Thoracic aorta (tissue), 2 donors: ENCODE measurements at places on chromosomes 7 and 10. TPM values are rescaled to one million over a fixed set of nuclear protein-coding genes. Genes with fewer than 3 reads are reported as not detected.

DNA sequence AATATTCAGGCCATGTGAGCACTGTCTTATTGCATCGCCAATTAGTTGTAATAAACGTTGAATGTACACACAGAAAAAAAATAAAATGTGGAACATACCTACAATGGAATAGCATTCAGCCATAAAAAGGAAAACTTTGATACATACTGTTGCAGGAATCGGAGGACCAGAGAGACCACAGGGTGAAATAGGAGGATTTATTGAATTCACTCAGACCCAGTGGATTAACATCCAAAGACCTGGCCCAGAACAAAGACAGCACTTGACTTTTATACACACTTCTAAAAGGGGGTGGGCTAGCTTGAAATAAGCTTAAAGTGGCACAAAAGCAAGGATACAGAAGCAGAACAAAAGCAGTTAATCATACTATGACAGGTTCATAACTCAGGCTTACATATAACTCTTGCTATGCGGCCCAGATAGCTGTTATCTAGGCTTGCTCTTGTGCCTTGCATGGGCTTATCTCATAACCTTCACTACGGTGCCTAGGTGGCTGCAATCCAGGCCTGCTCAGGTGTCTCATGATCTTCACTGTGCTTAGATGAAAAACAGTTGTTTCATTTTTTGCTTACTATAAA lies 292.2 kb upstream of the TAC1 start:
- no peaks in the 10 kb centered on the region for H3K27me3 ChIP-seq
- no peak for DNase-seq
- no peaks in the 10 kb centered on the region for H3K4me1 ChIP-seq
- H3K4me3 ChIP-seq = no peak overlapping the region
- H3K36me3 ChIP-seq = no peaks in the 10 kb centered on the region
- no peak overlapping the region for H3K27ac ChIP-seq

GRCh38 chr7:28360739-28361138 lies 51.6 kb upstream of the CREB5 start:
- no peaks in the 10 kb centered on the region for H3K36me3 ChIP-seq
- H3K4me1 ChIP-seq = no peaks in the 10 kb centered on the region
- no peaks in the 10 kb centered on the region for H3K27me3 ChIP-seq
- no peak overlapping the region for H3K27ac ChIP-seq

GRCh38 chr10:32150532-32151101 lies 94.4 kb upstream of the KIF5B start:
- DNase-seq = no peak
- no peaks in the 10 kb centered on the region for H3K36me3 ChIP-seq
- H3K27me3 ChIP-seq = no peaks in the 10 kb centered on the region
- no peak overlapping the region for H3K4me3 ChIP-seq
- H3K4me1 ChIP-seq = peaks cover 25% of the 10 kb centered on the region

DNA sequence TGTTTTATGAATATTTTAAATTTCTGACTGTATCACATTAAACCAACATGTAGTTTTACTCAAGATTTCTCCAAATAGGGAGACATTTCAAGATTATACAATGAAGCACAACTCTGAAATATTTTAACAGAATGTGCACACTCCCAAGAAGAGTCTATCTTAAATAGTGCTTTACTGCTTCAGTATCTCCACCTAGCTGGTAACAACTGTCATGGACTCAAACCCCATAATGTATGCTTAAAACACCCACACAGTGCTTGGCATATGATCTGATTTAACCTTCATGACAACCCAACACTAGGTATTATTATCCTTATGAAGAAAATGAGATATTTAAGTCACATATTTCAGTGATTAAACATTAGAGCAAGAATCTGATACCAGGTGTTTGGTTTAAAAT lies 45.9 kb downstream of the ASZ1 start:
- H3K4me1 ChIP-seq = no peaks in the 10 kb centered on the region
- no peak overlapping the region for H3K4me3 ChIP-seq
- no peaks in the 10 kb centered on the region for H3K36me3 ChIP-seq

CDC123 gene
- 74.2 TPM for total RNA-seq

AMZ1 gene
- total RNA-seq = 3.7 TPM

HYAL4 gene
- not detected for total RNA-seq
